NCI-H526 (cell line): ENCODE measurements at places on chromosomes 2 and 18.

- DNase-seq: no peak
Observed at GRCh38 chr2:86410581-86410980, 30.6 kb upstream of the KDM3A start.

DNA sequence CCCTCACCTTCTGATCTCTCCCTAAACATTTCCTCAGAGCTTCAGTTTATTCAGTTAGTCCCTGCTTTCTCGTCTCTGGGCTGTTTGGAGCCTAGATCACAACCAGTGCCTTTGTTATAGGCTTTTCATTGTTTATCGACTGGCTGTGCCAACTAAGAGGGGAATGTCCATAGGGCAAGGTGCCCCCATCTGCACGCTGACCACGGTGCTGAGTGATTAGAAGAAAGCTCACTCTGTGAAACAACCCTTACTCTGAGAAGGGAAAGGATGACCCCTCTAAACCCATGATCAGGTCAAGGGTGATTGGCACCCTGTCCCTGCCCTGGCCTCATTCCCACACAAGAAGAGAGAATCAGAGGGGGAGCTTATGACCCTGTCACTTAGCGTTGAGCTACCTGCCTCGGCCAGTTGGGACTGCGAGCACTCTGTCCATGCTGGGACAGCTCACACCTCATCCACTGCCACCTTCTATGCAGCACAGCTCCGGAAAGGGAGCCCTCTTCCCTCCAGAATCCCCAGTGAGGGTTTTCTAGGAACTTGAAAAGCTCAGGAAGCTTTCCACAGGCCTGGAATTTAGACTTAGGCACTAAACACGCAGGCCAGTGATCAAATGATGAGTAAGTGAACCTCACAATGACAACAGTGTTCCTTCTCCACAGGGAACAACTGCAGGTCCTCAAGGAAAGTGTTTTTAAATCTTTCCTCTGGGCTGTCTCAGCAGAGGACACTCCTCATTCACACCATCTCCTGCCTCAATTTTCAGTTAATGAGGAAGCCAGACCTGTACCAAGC lies 2.3 kb upstream of the ACTG2 start:
- DNase-seq: no peak

GRCh38 chr2:206480161-206480560 lies 36.8 kb downstream of the ADAM23 start:
- no peak for DNase-seq

GRCh38 chr2:86396291-86396785 lies 44.8 kb upstream of the KDM3A start:
- peak; percentile 83 for DNase-seq

DNA sequence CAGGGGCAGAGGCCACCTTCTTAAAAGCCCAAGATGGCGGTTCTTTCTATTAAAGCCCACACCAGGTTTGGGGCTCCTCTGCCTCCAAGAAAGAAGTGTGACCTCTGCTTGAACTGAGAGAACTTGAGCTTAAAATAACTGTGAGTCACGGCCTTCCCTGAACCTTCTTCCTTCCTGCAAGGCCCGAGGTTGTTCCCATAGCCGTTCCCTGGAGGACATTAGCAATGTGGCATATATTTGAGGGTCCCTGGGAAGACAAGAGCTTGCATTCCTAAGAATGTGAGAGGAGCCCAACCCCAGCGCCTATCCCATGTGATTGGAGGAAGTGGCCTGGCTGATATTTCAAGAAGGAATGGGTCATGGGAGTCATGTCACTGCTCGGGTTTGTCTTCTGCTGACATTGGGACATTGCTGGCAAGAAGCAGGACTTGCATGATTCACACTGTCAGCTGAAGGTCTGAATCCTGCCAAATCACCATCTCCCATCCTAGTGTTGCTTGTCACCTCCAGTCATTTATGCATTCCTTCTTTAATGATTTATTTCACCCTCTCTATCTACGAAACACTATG lies 168.1 kb downstream of the TRIB2 start:
- no peak for DNase-seq

DNA sequence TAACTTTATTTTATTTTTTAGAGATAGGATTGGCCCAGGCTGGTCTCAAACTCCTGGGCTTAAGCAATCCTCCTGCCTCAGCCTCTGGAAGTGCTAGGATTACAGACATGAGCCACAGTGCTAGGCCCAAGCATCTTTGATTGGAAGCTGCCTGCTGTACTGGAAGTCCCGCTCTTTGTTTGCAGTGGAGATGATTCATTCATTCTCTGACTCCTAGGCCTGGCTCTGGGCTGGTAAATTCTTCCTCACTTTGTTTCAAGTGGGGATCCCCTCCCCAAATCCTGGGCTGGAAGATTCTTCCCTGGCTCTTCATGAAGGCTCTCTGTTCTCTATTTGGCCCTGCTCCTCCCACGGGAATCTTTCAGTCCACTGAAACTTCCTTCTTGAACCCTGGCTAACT lies 81.9 kb downstream of the NEURL3 start:
- no peak for DNase-seq

DNA sequence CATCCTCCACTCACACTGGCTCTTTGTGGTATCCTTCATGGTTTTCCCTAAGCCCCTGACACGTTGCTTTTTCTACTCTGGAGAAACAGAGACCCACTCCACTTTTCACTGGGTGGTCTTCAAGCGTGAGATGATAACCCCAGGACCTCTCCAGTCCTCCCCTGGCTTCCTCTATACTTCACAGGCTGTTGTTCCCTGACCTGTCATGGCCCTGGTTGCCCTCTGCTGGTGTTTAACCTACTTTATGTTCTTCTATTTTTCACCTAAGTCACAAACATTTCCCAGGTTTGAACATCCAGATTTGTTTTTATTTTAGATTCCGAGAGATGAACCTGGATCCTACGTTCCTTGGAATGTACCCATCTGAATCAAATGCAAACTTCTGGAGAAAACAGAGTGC lies 84.5 kb downstream of the AOX1 start:
- no peak for DNase-seq

DNA sequence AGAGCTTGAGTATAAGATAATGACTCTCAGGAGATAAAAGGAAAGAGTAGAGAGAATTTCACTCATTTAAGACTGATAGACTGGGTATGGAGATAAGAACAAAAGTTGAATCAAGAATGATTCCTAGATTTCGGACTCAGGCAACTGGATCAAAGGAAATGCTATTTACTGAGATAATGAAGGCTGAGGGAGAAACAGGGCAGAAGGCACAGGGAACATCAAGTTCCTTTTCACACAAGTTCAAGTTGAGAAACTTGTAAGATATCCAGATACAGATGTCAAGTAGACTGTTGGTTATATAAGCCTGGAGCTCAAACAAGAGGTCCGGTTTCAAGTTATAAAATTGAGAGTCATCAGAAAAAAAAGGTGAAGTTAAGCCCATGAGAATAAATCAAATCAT lies 360.8 kb downstream of the TNS1 start:
- DNase-seq: no peak
